NCI-H2107 (cell line): ENCODE measurements at places on chromosomes 7 and 10.

GRCh38 chr10:100223879-100224278, 5.5 kb downstream of the CHUK start:
- no peak for DNase-seq

DNA sequence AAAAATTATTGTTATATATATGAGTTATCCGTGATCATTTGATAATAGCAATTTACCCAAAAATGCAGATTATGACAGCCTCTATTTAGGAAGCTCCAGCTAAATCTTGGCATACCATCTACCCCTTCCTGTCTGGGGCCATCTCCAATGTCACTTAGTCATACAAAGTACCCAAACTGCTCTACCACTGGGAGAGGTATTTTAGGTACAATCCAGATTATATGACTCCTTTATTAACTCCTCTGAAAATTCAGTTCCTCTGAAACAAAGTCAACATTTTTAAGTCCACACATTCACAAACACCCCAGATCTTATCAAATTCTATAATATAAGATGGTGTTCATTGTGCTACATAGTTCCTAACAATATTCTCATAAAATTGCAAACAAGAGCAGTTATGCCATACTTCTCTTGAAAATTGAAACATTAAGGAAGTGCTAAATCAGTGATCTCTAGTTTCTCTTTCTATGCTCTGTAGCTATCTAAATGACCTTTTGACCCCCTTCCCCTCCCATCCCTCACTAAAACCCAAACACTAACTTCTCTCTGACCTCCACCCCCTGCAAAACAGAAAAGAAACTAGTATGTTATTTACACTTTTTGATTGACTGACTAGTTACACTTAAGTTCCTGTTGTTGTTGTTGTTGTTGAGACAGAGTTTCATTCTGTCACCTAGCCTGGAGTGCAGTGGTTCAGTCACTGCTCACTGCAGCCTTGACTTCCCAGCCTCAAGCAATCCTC, 16.4 kb downstream of the HOXA1 start:
- no peak for DNase-seq

- no peak for DNase-seq
Measured at GRCh38 chr10:21518641-21519396, 6.7 kb downstream of the SKIDA1 start.

DNA sequence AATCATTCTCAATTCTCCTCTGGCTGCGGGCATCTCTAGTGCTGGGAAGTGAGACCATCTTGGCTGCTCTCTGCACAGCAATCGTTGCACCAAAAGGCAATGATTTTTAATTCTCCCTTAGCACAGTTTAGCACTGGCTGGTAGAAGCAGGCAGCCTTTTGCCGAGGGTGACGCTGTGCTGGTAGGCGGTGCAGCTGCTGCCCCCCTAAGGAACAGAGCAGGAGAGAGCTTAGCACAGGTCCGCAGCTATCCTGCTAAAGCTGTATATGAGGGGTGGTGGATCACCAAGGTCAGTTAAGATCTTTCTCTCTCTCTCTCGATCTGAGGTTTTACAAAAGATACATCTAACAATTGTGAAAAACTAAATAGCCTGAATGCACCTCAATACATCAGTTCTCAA, 390.1 kb downstream of the GATA3 start:
- DNase-seq: no peak

GRCh38 chr10:20598590-20598989, 298.5 kb downstream of the NEBL start:
- DNase-seq: no peak

DNA sequence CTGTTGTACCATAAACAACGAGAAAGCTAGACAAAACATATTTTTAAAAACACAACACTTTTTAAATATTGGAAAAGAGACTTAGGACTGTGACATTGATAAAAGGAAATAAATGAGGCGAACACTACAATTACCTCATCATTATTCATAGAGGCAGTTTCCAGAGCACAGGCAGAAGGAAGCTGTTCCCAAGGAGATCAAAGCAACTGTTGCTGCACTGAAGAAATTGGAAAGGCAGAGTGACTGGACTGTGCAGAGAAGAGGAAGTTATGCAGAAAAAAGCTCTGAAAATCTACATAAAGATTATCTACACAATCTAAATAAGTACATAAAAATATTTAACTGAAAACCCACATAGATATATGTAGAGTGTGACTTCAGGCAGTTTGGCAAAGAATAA, 32.8 kb downstream of the MYO3A start:
- no peak for DNase-seq

- no peak for DNase-seq
Measured at GRCh38 chr10:44982114-44982460, 3.5 kb upstream of the DEPP1 start.
